GM12891 (cell line): ENCODE measurements at places on chromosomes 16 and 17.

DNA sequence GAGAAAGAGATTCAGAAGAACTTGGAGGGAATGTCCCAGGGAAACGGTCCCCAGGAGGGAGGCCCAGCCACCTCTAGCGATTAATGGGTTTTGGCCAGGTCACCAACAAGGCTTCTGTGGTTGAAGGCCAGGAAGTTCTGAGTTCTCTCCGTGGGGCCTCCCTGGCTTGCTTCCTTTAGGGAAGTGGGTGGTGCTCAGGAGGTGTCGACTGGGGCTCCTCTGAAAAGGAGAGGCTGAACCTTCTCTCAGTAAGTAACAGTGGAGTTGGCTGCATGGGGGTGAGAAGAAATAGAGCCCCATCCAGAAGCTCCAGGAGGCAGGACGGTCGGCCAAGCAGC, 77.1 kb upstream of the GSE1 start:
- no peak for DNase-seq

- no peak for DNase-seq
These were observed 53.2 kb downstream of the AMFR start for GRCh38 chr16:56372013-56372634.

DNA sequence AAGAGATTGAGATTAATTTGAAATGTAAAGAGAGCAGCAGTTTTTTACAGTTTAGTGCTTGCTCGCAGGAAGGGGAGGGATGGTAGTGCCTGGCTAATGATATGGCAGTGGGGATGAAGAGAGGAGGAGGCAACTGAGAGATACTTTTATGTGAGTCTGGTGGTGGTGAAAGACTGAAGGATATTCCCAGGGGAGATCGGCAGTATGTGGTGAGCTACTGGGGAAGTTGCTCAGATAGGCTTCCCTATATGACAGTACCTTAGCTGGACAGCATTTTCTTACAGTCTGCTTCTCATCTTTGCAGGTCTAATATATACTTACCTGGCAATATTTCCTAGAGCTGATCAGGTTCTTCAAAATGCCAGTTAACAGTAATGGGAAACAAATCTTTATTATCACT, 8.6 kb downstream of the CEP95 start:
- no peak for DNase-seq

DNA sequence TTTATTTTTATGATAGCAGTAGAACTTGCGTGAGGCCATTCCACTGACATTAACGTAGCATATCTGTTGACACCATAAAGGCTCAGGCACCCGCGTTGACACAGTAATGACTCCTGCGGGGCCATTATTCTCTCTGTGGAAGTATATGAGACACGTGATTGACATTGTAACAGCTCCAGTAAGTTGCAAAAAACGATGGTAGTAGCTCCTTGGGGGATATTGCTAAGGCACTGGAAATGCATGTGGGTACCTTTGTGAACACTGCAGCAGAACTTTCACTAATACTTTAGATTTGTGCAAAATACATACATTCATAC, 918.8 kb upstream of the CDH8 start:
- no peak for DNase-seq

DNA sequence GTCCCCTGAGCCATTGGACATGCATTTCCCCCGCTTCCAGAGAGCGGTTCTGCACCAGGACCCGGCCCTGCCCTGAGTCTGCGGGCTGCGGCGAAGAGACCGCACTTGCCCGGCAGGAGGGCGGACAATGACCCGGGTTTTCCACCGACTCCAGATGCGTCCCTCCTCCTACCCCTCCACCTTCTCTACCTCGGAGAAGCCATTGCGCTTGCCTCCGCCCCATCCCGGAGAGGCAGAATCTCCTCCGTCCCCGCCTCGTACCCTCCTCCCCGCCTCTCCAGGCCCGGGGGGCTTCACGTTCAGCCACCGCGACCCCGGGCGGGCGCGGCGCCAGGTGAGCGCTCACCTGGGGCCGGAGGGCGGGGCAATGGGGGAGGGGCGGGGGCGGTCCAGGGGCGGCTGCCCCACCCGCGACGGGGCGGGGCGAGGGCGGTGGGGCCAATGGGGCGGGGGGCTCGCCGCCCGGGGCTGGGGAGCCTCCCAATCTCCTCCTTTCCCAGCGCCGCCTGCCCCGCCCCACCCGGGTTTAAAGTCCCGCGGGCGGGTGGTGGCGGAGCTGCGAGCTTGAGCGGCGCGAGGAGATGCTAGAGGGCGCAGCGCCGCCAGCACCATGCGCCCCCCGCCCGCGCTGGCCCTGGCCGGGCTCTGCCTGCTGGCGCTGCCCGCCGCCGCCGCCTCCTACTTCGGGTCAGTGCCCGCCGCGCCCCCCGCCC, at the start of gene WNT9B:
Gene WNT9B, plus strand, starts transcription at position 555 of the 713 bp plus-strand sequence. Its CDS starts 56 bp downstream, at position 611.
- DNase-seq, result no peak

DNA sequence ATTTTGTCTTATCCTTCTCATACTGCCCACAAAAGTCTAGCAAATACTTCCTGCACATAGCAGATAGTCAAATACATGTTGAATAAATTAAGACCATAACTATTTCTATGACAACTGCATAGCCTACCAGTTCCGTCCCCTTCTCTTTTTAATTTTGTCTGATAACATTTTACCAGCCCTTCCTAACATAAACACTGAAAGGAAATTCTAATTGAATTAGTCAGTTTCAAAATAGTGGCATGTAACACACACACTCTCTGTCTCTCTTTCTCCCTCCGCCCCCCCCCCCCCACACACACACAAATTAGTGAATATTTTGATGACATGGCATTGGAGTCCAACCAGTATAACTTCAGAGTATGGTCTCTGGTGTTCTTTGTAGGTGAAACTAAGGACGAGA, 41.8 kb downstream of the TNRC6C start:
- no peak for DNase-seq

DNA sequence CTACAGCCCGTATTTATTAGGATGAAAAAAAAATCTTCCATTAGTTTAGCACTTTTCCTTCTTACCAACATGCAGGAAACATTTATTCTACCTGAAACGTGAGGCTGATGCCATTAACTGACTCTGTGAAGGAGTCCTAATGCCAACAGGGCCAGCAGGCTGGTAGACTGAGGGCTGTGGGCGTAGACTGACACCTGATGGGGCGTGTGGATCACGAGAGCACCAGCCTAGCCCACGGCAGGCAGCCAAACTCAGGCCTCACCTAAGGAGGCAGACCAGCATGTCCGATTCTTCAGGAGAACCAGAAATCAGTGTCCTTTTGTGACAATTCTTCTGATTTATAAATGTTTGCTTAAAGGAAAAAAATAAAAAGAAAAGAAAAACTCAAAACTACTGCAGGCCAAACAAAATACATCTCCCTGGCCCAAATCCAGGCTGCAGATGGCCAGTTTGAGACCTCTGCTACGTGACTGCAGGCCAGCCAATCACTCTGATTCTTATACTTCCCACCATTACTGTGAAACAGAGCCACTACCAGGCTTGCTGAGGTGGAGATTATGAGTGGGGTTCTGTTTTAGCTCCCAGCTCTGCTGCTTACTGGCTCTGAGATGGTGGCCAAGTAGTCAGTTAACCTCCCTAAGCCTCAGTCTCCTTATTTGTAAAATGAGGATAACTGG, 66.5 kb downstream of the GNAO1 start:
- no peak for DNase-seq

DNA sequence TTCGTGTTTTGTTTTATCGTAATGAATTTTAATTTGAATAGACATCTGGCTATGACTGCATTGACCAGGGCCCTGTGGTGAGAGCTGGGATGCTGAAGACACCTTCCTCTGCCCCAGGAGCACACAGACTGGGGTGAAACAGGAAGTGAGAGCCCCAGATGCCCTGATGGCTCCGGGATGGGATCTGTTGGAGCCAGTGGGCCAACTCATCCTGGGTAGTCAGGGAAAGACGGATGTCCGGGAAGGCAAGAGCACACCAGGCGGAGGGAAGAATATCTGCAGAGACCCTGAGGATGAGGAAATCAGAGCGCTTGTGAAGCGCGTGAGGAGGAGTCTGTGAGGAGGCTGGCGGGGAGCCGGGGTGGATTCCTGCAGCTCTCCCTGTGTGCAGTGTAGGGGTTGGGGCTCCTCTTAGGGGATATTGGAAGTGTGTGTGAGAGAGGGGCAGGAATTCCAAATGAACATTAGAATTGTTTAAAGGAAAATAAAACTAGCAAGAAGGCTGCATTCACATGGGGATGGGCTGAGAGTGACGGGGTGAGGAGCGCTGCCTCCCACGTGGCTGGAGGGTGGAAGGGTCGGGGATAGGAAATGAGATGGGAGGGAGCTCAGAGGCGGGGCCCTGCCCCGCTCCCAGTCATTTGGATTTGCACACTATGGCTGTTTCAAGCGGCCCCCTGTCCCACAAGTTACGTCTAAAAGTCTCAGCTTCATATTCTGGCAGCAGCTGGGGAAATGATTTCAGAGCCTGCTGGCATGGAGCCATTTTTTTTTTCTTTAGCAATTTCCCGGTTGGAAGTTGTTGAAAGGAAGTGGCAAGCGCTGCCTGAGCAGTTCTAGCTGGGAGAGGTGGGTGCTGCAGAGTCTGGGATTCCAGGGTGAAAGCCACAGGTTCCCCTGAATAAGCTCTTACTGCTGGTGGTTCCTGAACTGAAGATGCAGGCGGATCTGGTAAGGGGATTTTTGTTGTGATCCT, 71.2 kb upstream of the LGALS9 start:
- DNase-seq, result no peak

- no peak for DNase-seq
These were observed 618 bp downstream of the RUSF1 start for GRCh38 chr16:31507617-31507928.

DNA sequence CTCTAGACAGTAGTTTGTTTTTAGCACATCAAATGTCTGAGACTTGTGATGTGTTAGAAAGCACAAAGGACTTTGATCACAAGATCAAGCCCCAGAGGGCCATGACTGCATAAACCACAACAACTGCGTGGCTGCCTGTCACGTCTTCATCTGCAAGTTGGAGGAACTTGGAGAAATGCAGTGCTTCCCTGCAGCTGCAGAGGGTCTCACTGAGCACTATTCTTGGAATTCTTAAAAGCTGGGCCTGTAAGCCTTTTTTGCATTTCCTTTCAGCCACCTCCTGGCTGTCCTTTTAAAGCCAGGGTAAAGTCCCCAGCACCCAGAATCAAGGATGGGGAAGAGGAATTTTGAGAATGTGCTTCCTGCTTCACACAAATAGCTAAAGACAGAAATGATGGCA, 431.3 kb downstream of the MAF start:
- DNase-seq, result no peak

DNA sequence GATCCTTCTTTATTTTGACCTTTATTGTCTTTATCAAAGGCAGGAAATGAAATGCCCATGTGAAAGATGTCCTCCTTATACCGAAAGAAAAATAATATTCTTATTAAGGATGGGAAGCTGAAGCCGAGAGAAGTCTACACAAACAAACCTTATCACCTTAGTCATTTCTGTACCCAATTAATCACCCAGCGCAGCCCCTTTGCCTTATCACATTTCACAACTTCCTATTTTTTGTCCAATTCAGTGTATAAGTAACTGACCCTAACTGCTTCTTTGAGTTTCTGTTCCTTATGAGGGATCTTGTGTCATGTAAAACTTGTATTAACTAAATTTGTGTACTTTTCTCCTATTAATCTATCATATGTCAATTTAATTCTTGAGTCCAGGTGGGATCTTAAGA, 16.4 kb upstream of the CCL23 start:
- DNase-seq, result no peak

DNA sequence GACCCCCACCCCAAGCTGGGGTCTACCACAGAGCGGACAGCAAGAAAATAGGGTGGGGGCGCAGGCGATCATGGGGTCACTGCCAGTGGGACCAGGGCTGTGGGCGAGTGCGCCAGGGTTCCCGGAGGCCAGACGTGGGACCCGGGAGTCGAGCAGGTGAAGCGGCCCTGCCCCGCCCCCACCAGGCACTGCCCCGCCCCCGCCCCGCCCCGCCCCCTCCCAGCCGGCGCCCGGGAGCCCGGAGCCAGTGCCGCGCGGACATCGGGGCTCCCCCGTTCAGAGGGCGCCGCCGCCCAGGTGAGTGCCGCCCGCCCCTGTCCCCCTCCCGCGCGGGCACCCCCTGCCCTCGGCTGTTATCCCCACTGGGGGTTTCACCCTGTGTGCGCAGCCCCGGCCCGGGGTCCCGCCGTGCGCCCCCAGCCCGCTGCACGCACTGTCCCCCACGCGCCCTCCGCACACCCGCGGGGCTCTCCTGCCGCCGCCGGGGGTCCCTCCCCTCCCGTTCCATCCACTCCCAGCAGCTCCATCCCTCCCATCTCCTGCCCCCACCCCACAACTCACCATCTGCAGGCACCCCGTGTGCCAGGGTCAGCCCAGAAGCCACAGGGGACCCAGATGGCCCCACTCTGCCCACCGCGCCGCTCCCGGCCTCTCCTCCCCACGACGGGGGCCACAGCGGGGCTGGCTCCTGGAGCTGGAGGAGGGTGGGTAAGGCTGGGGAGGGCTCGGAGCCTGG, at the start of gene SSTR5:
Gene SSTR5, plus strand, starts transcription at position 222 of the 736 bp plus-strand sequence. CDS start 6,122 bp downstream, outside the sequence.
- no peak for DNase-seq
